ENCODE measurements at places on chromosomes 6 and 20.

GRCh38 chr6:73580247-73581149 lies 59.7 kb upstream of the EEF1A1 start:
- DNase-seq, result peak; percentile 85

DNA sequence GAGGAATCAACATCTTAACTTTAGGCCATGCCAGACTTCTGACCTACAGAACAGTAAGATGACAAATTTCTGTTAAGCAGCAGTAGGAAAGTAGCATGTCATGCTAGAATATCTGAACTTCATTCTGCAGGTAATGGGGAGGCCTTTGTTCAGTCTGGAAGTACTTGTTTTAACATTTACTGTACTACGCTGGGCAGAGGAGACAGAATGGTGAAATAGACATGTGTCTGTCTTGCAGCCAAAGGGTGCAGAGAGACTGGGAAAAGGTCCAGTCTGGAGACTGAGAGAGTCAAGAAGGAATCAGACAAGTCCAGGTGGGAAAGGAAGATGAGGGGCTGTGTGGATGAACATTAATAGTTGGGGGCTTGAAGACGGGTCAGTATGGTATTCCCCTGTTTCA lies 17.5 kb upstream of the ZBTB2 start:
- DNase-seq, result no peak

- DNase-seq, result no peak
Observed at GRCh38 chr6:5522147-5522546, 260.8 kb downstream of the FARS2 start.

DNA sequence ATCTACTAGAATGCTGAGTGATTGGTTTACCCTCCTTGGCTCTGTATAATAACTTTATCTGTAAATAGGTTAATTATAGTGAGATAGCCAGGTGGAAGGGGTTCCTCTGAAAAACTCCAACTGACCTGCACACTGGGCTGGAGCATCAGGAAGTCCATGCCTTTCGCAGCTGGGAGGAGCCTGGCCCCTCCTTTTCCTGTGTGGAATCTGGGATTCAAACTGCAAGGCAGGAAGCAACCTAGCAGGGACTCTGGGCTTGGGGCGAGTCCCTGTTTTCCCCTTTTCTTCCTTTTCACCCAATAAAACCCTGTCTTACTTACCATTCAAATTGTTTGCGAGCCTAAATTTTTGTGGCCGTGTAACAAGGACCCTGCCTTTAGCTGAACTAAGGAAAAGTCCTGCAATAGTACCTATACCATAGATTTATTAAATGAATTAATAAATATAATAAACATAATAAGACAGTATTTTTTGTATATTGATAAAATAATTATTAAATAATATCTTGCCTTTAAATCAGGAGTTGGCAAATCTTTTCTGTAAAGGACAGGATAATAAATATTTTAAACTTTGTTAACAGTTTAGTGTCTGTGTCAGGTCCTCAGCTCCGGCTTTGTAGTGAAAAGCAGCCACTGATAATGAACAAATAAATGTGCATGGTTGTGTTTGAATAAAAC lies 406.2 kb upstream of the MMS22L start:
- DNase-seq, result no peak

DNA sequence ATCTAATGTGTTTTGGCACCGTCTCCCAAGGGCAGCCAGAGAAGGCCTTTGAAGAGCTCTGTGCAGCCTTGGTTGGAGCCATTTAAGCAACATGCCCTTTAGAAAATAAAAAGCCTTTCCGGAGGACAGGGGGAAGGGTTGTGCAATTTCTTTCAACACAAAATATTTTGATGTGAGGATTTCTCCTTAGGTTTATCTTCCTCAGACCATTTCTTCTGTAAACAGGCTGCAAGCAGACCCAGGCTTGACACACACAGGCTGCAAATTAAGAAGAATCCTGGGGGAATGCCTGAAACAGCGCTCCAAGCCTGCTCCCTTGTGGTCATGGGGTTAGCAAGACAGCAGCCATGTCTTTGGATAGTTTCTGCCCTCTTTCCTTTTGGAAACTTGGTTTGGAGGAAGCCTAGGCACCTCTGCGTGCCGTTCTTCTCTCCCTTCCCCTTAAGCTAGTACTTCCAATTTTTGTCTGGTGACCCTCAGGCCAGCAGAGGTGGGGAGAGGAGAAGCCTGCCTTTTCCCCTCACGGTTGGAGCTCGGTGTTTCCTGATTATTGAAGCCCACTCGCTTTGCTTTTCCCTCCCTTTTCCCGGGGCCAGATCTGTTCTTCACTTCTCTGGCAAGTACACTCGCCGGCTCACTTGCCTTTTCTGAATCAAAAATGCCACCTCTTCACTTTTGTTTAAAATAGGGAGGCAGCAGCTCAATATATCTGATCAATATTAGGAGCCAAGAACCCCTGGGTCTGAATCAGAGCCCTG lies 39.6 kb upstream of the NOX3 start:
- no peak for DNase-seq

DNA sequence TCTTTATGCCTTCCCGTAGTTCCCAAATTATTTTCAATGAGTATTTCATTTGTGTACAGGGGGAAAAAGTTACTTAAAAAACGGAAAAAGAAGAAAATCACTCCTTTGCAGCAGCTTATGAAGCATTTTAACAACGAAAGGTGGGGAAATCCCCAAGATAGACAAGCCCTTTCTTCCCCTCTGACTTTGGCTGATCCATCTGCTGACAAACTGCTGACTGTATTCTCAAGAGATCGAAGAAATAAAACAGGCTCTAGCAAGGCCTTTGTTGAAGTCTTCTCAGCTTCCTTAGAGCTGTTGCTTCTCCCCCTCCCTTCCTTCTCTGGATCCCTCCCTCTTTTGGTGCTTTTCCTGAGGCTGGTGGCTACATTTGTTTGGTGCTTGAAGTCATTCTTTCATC lies 325.2 kb downstream of the NRN1 start:
- DNase-seq, result no peak

- DNase-seq, result no peak
Observed at GRCh38 chr6:912871-913835, 220.2 kb upstream of the EXOC2 start.

DNA sequence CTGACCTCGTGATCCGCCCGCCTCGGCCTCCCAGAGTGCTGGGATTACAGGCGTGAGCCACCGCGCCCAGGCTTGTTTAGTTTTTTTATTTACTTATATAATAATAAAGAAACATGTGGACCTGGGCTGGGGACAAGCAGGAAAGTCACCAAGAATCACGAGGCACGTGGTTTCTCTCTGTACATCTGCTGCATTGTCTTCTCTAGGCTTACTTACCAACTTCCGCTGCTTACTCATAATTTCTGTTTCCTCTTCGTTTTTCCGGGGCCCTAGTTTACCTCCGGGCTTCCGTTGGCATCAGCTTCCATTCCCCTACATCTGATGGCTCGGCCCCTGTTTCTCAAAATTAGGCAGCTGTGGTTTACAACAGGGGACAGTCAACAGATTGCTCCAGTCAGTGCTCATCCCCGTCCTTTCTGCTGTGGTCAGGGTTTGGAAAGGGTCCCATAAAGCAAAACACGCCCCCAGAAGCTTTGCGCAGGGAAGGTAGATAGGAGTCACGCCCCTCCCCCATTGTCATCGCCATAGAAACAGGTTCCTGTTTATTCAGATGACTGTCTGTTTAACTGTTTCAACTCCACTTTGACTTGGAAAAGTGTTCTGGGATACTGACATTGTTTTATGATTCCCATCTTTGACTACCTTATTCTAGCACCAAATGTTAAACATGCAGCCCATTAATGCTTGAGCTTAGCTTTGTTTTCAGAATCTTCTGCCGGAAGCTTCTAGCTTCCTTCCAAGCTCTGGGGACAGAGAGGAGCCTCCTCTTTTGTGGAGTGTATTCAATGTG lies 31.9 kb upstream of the TXLNB start:
- DNase-seq, result peak; percentile 73

GRCh38 chr20:35277127-35277526 lies 795 bp downstream of the MMP24OS start:
- DNase-seq, result no peak

DNA sequence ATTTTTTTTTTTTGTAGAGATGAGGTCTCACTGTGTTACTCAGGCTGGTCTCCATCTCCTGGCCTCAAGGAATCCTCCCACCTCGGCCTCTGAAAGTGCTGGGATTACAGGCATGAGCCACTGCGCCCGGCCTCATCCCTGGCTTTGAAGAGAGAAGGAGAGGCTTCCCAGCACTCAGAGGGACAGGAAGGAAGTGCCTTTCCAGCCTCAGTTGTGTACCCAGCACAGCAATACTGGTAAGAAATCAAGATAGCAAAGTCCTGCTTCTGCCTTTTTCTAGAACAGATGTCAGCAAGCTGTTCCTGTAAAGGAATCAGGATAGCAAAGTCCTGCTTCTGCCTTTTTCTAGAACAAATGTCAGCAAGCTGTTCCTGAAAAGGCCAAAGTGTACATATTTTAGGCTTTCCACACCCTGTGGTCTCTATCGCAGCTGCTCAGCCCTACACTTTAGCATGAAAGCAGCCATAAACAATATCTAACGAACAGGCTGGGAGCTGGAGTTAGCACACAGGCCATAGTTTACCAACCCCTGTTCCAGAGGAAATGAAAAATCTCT lies 6.3 kb upstream of the PLTP start:
- DNase-seq, result no peak

GRCh38 chr6:50658561-50658960 lies 54.8 kb upstream of the TFAP2D start:
- no peak for DNase-seq

DNA sequence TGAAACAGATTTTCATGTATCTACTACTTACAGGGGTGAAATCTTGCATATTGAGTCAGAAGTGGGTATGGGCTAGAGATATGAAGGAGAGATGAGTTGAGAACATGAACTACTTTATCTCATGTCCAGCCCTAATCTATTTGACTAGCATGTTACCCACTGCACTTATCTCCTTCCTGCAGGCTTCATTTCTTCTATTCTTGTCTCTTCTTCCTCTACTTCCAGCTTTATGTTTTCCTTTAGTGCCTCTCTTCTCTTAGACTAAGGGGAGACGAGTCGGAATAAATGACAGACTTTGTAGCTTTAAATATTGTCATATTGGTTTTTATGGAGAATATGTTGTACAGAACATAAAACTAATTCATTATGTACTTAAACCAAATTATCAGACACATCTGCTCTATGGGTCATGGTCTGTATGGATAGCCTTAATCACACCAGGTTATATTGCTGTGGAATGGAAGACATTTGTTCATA lies 5.3 kb downstream of the RAB32 start:
- DNase-seq, result no peak

GRCh38 chr6:14191761-14192160 lies 74.2 kb downstream of the CD83 start:
- DNase-seq, result no peak

DNA sequence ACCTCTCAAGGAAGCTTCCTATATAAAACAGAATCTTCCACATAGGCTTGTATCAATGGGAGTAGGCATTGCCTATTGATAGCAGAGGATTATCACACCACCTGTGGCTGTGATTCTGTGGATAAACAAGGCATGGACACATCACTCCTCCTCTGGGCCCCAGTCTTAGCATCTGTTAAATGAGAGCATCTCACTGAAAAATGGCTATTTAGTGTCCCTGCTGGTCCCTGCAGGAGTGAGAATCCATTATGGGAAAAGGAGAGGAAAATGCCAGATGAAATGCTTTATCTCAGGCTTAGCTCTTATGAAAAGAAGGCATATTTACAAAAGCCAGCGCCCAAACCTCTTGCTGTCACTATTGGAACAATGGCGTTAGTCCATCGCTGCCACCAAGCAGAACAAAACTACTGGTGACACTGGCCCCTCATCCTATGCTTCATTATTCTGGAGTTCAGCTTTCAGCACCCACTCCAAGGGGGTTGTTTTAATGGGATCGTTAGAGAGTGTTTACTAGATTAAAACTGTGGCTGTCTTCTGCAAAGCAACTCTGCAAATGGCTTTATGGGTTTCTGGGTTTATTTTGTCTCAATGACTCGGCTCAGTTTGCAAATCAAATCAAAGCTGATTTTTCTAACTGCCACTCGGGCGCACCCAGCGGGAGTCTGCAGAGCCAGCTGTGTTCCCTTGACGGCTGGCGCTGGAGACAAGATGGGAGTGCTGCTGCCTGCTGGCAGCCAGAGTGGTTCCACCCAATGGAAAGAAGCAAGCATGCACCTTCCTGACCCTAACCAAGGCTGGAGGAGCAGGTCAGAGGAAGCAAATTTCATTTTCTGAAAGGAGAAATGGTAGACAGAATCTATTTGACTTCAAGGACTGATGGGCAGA lies 658.8 kb upstream of the CHD6 start:
- DNase-seq, result no peak

- peak; percentile 63 for DNase-seq
Observed at GRCh38 chr20:4820806-4821518, 99.3 kb downstream of the PRND start.

DNA sequence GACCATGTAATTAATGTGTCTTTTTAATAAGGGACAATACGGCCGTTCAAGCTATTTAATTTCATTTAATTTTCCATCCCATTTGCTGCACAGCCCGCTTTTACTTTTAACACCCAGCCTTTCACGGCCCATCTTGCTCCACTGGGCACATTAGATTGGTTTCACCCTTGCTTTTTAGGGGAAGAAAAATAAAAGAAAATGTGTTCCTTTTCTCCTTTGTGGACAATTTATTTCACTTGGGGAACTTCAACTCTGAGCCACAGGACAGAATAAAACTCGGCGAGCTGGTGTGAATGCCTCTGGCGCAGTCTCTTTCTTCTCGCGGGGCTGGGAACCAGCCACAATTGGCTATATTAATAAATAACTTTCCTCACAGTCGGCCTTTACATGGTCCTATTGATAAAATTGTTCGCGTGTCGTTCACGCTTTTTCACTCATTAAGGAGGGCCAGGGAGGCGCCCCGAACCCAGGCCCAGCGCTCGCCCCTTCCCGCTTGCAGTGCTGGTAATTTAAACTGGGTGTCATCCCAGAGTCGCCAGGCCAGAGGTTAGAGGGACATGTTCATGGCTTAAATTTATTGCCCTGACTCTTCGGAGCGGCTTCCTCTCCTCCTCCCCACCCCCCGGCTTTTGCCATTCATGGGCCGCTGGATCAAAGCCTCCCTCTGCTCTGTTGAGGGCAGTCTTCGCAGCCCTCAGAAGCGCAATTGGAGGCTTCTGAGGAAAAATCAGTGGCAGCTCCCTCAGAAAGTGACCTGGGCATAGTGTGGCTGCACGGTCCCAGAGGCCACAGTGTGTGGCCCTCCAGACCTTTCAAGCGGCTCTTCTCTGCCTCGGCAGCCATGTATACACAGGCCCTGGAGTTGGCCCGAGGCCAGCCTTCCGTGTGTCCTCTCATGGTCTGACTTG lies 2.2 kb upstream of the PRDM13 start:
- no peak for DNase-seq

DNA sequence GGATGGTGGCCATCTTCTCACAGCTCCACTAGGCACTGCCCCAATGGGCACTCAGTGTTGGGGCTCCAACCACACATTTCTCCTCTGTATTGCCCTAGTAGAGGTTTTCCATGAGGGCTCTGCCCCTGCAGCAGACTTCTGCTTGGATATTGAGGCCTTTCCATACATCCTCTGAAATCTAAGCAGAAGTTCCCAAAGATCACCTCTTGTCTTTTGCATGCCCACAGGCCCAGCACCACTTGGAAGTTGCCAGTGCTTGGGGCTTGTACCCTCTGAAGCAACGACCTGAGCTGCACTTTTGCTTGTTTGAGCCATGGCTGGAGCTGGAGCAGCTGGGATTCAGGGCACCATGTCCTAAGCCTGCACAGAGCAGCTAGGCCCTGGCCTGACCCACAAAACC lies 189.1 kb upstream of the EYS start:
- DNase-seq, result no peak

GRCh38 chr6:144673807-144674206 lies 388.7 kb downstream of the UTRN start:
- no peak for DNase-seq

All from Right ventricle myocardium superior (tissue), 1 donor.